CD8-positive, alpha-beta memory T cell (primary cell): ENCODE measurements at places on chromosomes 16 and 17. TPM values are rescaled to one million over a fixed set of nuclear protein-coding genes. Genes with fewer than 3 reads are reported as not detected.

SLC38A10 gene
- polyA plus RNA-seq = 71.1 TPM

GPRC5C gene
- not detected for polyA plus RNA-seq

KRTAP3-1 gene
- polyA plus RNA-seq = not detected

CPHXL2 gene
- not detected for polyA plus RNA-seq

OSBPL7 gene
- 11.0 TPM for polyA plus RNA-seq

MPDU1 gene
- 40.5 TPM for polyA plus RNA-seq

SLC6A2 gene
- not detected for polyA plus RNA-seq

HEATR9 gene
- 0.55 TPM for polyA plus RNA-seq

KRTAP1-5 gene
- polyA plus RNA-seq = not detected

DNA sequence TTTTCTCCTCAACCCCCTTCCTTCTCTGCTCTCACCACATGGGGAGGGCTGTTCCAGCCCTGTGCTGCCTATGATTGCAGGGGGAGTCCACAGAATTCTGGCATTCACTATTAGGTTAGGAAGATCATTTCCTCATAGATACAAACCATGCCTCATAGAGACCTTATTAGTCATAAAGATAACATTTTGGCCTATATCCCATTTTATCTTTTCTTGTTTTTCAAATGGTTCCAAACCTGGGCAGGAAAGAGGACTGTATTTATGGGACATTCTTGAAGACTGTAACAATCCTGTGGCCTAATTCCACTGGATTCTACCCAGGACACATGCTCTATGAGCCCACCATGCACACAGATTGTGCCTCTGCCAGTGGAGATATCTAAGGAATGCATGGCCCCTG is 51.7 kb downstream of the ASIC2 start:
- no peaks in the 10 kb centered on the region for H3K36me3 ChIP-seq
- no peak overlapping the region for H3K4me3 ChIP-seq
- DNase-seq = no peak
- H3K4me1 ChIP-seq = no peaks in the 10 kb centered on the region
- no peak overlapping the region for H3K27ac ChIP-seq

DNA sequence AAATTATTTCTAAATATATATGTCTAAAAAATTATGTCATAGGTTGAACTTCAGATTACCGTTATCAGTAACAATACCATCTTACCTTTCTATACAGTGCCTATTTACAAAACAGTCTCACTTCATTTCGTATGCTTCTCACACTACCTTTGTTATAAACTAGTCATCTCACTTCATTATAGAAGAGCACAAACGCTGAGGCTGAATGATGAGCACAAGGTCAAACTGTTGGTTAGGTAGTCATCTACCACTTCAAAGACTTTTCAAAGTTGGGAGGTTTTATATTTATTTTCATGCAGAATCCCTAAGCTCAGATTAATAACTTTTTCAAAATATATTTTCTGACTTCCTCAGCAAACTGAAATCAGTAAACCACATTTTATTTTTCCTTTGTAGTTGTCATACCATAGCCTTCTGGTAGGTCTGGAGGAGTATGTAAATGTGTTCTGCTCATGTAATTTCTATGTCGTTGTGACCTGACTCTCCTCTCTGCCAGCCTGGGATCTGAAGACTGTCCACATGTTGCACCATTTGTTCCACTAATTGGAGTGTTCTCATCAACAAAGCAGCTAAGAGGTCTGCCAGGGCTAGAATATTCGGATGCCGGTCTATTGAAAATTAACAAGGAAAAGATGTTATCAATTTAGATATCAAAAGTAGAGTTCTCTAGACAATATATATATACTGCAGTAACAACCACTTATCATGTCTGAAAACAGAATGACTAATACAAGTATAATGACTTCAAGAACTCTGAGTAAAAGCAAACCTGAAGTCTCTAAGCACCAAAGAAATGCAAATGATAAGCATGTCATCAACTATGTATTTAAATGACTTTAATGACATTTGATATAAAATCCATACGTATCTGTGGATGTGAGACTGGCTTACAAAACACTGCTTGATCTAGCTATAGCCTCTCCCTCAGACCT is 73.9 kb downstream of the CEP95 start:
- H3K4me3 ChIP-seq = no peak overlapping the region
- H3K36me3 ChIP-seq = peaks cover 32% of the 10 kb centered on the region

DNA sequence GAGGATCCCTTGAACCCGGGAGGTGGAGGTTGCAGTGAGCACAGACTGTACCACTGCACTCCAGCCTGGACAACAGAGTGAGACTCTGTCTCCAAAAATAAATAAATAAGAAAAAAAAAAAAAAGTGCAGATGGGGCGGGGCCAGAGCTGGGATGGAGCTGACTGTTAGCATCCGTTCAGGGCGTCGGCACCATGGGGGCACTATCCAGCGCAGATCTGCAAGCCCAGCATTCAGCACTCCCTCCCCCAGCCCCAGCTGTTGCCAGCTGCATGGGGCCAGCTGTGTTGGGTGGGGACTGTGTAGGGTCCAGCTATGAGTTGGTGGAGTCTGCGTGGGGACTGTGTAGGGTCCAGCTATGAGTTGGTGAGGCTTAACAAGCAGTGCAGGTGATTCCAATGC is 13.3 kb downstream of the GPRC5C start:
- H3K36me3 ChIP-seq = no peaks in the 10 kb centered on the region
- no peaks in the 10 kb centered on the region for H3K4me1 ChIP-seq
- H3K4me3 ChIP-seq = no peak overlapping the region
- H3K27me3 ChIP-seq = no peaks in the 10 kb centered on the region
- no peak for DNase-seq

- H3K27me3 ChIP-seq = no peaks in the 10 kb centered on the region
- no peak overlapping the region for H3K4me3 ChIP-seq
- no peaks in the 10 kb centered on the region for H3K4me1 ChIP-seq
- H3K36me3 ChIP-seq = peaks cover 91% of the 10 kb centered on the region
- DNase-seq = no peak
These were observed 49.7 kb upstream of the ENDOV start for GRCh38 chr17:80365001-80365965.

- H3K4me1 ChIP-seq = peaks cover 20% of the 10 kb centered on the region
- H3K27ac ChIP-seq = no peak within 1 kb of the TSS
- H3K36me3 ChIP-seq = no peaks in the 10 kb centered on the region
- no peaks in the 10 kb centered on the region for H3K27me3 ChIP-seq
- no peak within 1 kb of the TSS for H3K4me3 ChIP-seq
- no peak for DNase-seq
These were observed at the start of gene CLEC10A for GRCh38 chr17:7079581-7080455. TSS of gene CLEC10A (minus strand) at chr17:7080251. CDS start at chr17:7078812, 1,439 bp downstream.

DNA sequence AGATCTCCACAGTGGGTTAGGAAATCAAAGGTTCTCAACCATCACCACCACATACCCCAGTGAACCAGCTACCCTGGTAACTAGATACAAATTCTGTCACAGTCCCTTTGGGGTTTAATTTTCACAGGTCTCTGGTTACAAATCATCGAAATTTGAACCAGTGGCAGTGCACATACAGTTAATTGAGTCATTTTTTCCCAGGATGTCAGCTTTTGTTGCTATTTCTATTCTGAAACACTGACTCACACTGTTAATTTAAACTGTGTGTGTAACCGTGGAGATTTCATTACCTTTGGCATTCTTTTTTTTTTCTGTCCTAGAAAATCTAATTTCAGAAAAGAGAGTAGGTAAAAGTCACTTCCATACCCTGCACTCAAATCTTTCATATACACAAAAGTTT is 511.5 kb downstream of the TOX3 start:
- no peak overlapping the region for H3K4me3 ChIP-seq
- no peaks in the 10 kb centered on the region for H3K27me3 ChIP-seq
- no peaks in the 10 kb centered on the region for H3K4me1 ChIP-seq
- H3K36me3 ChIP-seq = no peaks in the 10 kb centered on the region
- DNase-seq = no peak
- no peak overlapping the region for H3K27ac ChIP-seq

- no peak overlapping the region for H3K27ac ChIP-seq
- peaks cover 57% of the 10 kb centered on the region for H3K36me3 ChIP-seq
- H3K27me3 ChIP-seq = no peaks in the 10 kb centered on the region
- no peak overlapping the region for H3K4me3 ChIP-seq
- no peaks in the 10 kb centered on the region for H3K4me1 ChIP-seq
These were observed 15.4 kb downstream of the SRP68 start for GRCh38 chr17:76056882-76057281.

DNA sequence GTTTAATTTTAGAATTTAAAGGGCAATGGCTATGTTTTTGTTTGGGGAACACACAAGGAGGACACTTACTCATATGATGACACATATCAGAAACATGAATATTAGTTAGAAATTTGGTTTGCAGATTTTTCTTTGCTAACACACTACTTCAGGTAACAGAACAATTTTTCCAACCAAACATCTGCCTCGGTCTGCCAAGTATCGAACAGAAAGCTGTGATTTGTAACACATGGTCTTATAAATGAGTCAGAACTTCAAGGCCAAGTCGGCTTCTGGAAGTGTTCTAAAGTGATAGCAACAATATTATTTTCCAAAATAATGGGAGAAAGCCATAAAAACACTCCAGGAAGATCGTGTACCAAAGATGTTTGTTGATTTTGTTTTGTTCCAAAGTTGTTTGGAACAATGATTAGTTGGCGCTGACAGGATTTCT is 75.9 kb upstream of the PMFBP1 start:
- no peaks in the 10 kb centered on the region for H3K36me3 ChIP-seq
- DNase-seq = no peak
- H3K4me1 ChIP-seq = no peaks in the 10 kb centered on the region

GRCh38 chr17:57340160-57340981 is 84.0 kb downstream of the MSI2 start:
- no peak for DNase-seq
- no peak overlapping the region for H3K27ac ChIP-seq
- no peaks in the 10 kb centered on the region for H3K27me3 ChIP-seq

GRCh38 chr16:46727630-46728029 is 20.5 kb downstream of the MYLK3 start:
- no peaks in the 10 kb centered on the region for H3K4me1 ChIP-seq
- H3K36me3 ChIP-seq = no peaks in the 10 kb centered on the region
- H3K4me3 ChIP-seq = no peak overlapping the region
- no peak overlapping the region for H3K27ac ChIP-seq

DNA sequence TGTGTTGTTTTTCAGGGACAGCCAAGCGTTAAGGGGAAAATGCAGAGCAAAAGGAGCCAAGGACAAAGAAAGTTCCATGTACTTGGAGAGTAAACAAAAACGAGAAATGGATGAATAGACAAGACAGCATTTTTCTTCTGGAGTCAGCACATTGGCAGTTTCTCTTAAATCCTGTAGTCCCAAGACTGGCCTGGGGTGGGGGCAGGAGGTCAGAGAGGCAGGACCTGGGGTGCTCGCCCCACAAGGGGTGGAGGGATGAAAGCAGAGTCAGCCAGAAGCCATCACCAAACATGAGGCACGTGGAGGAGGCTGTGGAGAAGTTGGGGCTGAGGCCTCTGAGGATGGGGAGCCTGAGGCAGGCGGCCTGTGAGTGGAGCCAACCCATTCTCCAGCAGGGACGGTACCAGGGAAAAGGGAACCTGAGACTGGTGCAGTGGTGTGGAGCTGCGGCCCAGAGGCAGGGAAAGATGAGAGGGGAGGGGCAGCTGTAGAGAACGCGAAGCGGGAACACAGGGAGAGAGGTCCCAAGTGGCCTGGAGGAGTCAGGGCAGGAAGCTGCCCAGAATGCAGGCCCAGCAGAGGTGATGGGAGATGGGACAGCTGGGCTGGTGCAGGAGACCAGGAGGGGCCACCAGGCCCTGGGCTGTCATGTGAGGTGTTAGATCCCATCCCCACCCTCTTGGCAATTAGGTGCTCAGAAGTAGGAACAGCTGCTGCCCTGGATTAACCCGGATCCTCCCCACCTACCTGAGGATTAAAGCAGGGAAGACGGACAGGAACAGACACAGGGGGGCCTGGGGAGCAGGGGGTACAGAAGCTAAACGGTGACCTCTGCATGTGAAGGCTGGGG is 3.3 kb downstream of the TLCD3B start:
- H3K27ac ChIP-seq = no peak overlapping the region
- H3K36me3 ChIP-seq = no peaks in the 10 kb centered on the region
- DNase-seq = no peak
- H3K4me3 ChIP-seq = no peak overlapping the region

GRCh38 chr16:74773446-74774222 is 986 bp downstream of the FA2H start:
- no peaks in the 10 kb centered on the region for H3K36me3 ChIP-seq
- H3K27me3 ChIP-seq = peaks cover 17% of the 10 kb centered on the region
- DNase-seq = no peak

- no peaks in the 10 kb centered on the region for H3K27me3 ChIP-seq
- H3K27ac ChIP-seq = no peak overlapping the region
- H3K4me1 ChIP-seq = no peaks in the 10 kb centered on the region
- no peak for DNase-seq
- H3K36me3 ChIP-seq = no peaks in the 10 kb centered on the region
These were observed 100.9 kb upstream of the TNRC6C start for GRCh38 chr17:77857613-77858012.

DNA sequence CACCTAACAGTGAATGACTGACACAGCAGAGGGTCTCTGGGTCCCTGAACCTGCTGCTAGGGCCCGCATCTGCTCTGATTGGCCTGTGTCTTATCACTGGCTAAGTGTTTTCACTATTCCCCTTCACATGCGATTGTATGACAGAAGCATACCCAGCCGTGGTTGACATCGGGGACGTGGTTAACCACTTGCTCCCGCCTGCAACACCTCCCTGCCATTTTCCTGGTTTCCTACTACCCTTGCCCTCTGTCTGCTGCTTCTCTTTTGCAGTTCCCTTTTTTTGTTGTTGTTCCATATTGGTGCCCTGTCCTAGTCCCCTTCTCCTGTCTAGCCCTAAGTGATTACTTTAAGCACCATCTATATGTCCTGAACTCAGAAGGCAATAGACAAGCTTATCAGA is 177.0 kb downstream of the RGS9 start:
- H3K27me3 ChIP-seq = peaks cover 7% of the 10 kb centered on the region
- H3K36me3 ChIP-seq = no peaks in the 10 kb centered on the region
- no peak overlapping the region for H3K27ac ChIP-seq
- H3K4me1 ChIP-seq = no peaks in the 10 kb centered on the region

DNA sequence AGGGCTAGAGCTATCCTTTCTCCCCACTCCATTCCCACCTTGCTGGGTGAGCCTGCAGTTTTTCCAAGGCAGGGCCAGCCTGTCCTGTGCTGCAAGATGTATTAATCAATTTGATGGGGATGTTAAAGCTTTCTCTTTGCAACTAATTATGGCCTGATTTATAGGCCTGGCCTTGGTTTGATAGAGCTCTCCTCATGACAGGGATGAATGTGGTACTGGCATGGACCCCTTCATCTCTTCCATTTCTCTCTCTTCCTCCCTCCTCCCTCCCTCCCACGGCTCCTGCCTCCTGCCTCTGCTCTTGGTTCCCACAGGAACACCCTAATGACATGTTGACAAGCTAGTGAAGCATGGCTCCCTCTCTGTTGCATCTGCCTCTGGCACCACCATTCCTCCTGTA is 47.2 kb upstream of the SKAP1 start:
- no peaks in the 10 kb centered on the region for H3K36me3 ChIP-seq
- no peak for DNase-seq
- H3K27me3 ChIP-seq = no peaks in the 10 kb centered on the region
- H3K4me3 ChIP-seq = no peak overlapping the region
